ENCODE measurements at places on chromosomes 1 and 21.

- DNase-seq, result no peak
Measured at GRCh38 chr1:54610048-54610447, 13.3 kb downstream of the FAM151A start.

GRCh38 chr1:101108111-101108500, 82.5 kb upstream of the DPH5 start:
- no peak for DNase-seq

- DNase-seq, result no peak
Measured at GRCh38 chr21:41236352-41236973, 68.5 kb downstream of the BACE2 start.

DNA sequence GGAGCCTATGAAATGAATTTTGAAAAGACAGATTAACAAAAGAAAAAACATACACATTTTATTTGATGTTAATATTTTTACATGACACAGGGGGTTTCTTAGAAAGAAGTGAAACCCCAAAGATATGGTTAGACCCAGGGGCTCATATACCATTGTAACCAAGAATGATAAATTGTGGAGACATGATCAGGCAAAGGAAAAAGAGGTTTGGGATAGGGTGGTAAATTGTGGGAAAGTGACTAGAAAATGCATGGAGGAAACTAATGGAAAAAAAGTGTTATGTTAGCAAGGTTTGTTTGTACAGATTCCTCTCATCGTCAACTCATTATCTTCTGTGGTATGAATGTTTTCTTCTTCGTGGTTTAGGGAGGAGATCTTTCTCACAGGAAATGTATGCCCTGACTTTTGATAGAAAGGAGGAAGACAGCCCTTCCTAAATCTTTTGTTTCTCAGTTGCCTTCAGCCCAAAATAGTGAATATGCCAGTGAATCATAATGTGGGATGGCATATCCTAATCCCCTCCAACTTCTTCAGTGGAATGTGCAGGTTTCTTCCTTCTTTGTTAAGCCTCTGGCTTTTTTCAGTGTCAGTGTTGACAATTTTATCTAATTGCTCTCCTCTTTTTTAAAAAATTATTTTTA, 140.4 kb upstream of the UBE2U start:
- no peak for DNase-seq

DNA sequence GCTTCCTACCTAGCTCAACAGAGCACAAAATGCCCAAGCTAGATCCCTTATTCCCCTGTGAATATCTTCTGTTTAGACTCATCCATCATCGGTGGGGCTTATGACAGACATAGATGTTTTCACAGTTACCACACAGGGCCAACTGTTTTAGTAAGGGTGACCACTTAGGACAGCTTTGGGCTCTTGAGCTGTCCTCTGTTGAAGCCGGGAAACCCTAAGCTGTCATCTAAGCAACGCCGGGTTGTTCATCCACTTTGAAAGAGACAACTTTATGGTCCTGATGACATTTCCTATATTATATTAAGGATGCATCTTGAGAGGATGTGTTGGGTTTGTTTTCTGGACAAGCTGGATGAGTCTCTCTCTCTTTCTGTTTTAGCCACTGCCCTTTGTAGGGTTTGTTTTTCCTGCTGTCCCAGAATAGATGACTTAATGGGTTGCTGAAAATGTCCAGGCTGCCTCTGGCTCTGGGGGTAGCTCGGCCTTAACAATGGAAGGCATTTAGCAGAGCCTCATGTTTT, 110.5 kb upstream of the UBE2U start:
- no peak for DNase-seq

- no peak for DNase-seq
Measured at GRCh38 chr1:204921855-204922516, 51.3 kb downstream of the NFASC start.

DNA sequence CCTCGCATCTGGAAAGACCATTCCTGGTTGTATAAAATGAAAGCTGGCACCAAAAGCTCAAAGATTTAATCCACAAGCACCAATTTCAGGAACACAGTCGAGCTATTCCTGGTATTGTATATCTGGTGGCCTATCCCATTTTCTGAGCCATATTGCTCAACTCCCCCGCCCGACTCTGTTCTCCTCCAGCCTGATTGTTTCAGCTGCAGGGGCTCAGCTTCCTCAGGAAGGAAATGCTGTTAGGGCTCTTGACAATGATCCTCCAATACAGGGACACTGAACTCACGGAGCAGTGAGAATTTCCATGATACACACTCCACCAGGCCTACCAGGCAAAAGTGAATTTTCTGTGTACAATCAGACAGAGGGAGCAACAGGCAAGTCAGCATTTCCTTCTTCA, 16.9 kb upstream of the TDRD10 start:
- DNase-seq, result no peak

GRCh38 chr1:206766251-206766856, 4.2 kb upstream of the IL19 start:
- DNase-seq, result peak; percentile 88

GRCh38 chr1:17212487-17213121, 7.7 kb downstream of the PADI1 start:
- DNase-seq, result peak; percentile 42
